ENCODE measurements at places on chromosomes 3 and 15. TPM values are rescaled to one million over a fixed set of nuclear protein-coding genes. Genes with fewer than 3 reads are reported as not detected.

DNA sequence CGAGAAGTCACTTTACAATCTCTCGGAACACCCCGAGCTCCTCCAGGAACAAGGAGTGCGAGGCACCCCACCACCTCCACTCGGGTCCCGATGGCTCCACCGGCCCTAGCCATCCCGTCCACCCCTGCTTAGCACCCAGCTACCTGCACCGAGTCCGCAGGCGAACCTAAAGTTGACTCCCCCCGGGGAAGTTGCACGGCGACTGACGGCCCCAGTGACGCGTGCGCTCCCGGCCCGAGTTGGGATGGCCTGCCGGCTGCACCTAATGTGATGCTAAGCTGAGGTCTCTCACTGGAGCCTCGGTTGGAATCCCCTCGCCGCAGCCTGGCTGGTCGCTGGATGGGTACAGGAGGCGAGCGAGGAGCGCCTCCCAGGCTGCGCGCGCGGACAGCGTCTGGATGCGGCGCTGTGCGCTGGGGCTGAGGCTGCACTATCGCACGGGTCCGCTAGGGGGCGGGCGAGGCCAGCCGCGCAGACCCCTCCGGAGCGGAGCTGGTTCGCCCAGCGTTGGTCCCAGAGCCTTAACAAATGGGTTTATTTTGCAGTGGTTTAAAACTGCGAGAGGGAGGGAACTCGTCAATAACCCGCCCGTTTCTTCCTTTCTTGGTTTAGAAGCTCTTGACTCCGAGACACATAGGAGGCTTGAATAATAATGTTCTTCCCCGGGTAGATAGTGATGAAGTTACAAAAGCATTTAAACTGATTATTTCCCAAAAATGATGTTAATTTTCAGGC is at the start of gene OXTR:
OXTR (minus strand) TSS at position 526 of the 735 bp plus-strand sequence. CDS start 1,426 bp downstream, outside the sequence.
- DNase-seq, result no peak

- no peak for DNase-seq
These were observed 56.2 kb upstream of the VEPH1 start for GRCh38 chr3:157559401-157559800.

- no peak for DNase-seq
These were observed 78.9 kb upstream of the ZNF280D start for GRCh38 chr15:56812221-56812620.

The SYNPR gene
- total RNA-seq, result not detected

- DNase-seq, result no peak
These were observed 46.6 kb downstream of the ZFAND6 start for GRCh38 chr15:80106051-80106450.

DNA sequence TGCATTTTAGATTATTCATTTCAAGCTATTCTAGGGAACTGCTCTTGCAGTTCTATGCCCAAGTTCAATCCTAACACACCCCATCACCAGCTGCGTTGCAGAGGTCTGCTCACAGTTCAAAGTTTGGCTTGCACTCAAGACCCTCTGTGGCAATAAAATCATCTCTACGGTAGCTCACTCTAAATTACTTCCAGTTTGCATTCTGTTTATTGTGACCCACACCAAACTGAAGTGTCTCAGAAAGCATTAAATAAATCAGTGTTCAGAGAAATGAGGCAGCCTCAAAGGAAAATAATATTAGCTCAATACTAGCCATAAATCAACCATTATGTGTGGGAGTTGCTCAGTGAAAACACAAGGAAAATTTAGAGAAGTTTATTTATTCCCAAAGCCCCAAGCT is 250.3 kb downstream of the MAGI1 start:
- DNase-seq, result no peak

The ERICH6 gene
- not detected for total RNA-seq

The GOLGA6L10 gene
- total RNA-seq, result 1.7 TPM

GRCh38 chr3:100836661-100837060 is 127.4 kb downstream of the TFG start:
- DNase-seq, result no peak

The IGSF10 gene
- not detected for total RNA-seq

DNA sequence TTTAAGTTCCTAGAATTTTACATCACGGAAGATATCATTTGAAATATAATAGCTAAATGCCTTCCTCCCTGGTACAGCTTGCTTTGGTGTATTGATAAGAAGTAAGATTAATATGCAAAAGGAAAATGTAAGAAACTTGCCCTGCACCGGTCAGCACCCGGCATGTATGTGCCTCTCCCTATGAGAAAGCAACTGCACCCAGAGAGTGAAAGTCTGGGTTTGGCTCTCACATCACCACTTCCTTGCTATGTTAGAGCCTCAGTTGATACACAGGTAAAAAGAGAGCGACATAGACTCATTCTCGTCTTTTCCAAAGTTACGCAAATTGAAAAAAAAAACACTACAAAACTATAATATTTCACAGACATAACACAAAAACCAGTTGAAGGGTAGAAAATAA is 96.7 kb downstream of the FOXP1 start:
- DNase-seq, result no peak

Data from CD8-positive, alpha-beta memory T cell (primary cell).